ENCODE measurements at places on chromosomes 5 and 9. TPM values are rescaled to one million over a fixed set of nuclear protein-coding genes. Genes with fewer than 3 reads are reported as not detected.

The PTPRD gene
- total RNA-seq = 13.0 TPM

The SHISAL2B gene
- not detected for total RNA-seq

- no peak for DNase-seq
Observed at GRCh38 chr5:5026409-5026785, 113.7 kb upstream of the ADAMTS16 start.

- DNase-seq = no peak
Observed at GRCh38 chr5:142006363-142007236, 6.2 kb downstream of the GNPDA1 start.

GRCh38 chr5:25027061-25027460, 382.3 kb upstream of the CDH10 start:
- DNase-seq = no peak

DNA sequence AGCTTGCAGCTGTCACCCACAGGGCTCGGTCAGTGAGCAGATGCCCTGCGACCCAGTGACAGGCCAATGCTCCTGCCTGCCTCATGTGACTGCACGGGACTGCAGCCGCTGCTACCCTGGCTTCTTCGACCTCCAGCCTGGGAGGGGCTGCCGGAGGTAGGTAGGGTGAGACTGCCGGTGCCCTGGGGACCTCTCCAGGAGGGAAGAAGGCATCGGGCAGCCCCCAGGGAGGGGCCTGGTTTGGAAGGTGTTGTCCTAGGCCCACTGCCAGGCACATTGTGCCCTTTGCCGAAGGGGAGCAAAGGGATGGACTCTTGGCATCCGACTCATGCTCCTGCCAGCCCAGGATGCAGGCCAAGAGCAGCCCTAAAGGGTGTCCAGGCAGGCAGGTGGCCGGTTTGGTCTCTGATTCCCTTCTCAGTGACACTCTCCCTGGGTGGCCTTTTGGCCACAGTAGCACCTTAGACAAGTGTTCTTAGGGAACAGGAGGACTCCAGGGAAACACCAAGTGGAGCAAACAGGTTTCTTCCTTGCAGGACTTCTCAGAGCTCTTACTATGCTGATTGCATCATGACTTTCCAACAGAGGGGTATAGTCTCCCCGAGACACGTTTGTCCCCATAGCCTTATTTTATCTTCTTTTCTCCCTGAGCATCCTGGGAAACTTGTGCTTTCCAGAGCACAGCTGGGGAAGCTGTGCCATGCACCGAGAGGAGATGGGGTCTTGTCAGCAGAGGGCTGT, 28.1 kb upstream of the AIF1L start:
- no peak for DNase-seq

DNA sequence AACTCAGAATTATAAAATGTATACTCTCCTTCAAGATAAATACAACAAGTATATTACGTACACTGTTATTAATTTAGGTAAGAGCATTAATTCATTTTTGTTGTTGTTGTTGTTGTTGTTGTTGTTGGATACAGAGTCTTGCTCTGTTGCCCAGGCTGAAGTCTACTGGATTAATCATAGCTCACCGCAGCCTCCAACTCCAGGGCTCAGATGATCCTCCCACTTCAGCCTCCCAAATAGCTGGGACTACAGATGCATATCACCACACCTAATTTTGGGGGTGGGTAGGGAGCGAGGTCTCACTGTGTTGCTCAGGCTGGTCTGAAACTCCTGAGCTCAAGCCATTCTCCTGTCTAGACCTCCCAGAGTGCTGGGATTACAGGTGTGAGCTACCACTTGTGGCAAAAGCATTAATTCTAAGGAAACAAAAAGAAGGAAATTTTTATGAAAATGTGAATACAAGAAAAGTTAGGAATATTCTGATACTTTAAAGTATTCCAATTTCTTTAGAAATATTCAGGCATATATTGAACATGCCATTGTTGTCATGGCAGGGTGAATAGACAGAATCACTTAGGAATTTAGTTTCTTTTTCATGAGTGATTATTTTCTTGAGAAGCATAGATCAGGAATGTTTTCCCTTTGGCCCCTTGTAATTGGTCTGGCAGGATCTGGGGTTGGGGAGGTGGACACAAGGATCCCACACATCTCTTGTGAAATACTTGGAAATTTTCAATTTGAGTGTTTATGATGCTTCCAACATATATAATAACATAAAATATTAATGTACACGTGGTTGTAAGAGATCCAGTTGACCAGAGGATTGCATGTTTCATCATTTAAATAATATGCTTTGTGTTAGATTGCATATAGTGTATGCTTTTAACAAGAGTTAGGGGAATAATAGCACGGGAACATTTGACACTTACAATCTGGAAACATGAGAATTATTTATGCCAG, 263.6 kb downstream of the FANCC start:
- no peak for DNase-seq

DNA sequence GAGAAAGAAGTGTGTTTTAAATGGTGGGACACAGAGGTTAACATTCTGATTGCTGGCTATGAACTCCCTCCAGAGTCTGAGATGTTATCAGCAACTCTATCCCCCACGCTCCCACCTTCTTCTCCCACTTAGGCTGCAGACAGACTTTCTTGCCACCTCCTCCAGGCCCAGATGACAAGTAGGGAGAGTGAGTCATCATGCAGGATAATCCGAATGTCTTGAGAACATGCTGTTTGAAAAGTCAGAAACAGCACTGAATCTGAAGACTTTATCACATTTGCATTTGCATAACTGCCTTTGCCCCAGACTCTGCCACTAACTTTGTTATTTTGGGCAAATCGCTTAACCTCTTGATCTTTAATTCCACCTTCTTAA, 139.8 kb downstream of the ESM1 start:
- no peak for DNase-seq

DNA sequence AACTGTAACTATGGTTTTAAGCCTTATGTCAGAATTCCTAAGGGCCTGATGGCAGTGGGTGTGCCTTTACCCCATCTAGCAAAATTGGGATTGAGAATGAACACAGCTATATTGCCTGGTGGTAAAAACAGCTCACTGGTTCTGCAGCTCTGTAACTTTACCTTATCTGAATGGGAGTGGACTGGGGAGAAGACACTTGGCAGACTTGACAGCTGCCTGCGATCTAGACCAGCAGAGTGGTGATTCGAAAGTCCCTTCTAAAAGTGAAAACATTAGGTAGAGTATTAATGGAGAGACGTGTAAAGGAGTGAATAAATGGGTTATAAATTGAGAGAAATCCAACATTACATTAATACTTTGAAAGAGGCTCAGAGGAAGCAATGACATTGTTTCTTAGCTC, 289.1 kb upstream of the EDIL3 start:
- no peak for DNase-seq

DNA sequence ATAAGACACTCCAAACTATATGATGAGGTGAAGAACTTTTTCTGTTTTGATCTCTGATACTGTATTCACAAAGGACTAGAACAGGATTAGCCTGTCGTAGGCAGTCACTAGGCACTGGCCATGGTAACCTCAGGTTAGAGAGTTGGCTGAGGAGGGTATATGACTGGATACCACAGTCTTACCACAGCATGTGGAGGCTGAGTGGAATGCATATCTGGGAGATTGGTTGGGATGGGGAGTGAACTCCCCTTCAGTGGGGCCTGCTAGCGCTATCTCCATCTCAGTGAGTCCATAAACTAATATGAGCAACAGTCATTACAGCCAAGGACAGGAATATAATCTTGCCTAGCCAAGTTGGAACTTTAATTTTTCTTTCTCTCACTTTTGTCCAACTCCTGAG, 339.1 kb downstream of the SPATA31D1 start:
- no peak for DNase-seq

DNA sequence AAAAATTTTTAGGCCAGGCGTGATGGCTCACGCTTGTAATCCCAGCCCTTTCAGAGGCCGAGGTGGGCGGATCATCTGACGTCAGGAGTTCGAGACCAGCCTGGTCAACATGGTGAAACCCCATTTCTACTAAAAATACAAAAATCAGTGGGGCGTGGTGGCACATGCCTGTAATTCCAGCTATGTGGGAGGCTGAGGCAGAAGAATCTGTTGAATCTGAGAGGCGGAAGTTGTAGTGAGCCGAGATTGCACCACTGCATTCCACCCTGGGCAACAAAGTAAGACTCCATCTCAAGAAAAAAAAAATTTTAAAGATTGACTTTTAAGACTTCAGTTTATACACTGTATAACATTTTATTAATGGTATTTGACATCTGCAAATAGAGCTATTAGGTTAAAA, 60.1 kb upstream of the GNAQ start:
- no peak for DNase-seq

DNA sequence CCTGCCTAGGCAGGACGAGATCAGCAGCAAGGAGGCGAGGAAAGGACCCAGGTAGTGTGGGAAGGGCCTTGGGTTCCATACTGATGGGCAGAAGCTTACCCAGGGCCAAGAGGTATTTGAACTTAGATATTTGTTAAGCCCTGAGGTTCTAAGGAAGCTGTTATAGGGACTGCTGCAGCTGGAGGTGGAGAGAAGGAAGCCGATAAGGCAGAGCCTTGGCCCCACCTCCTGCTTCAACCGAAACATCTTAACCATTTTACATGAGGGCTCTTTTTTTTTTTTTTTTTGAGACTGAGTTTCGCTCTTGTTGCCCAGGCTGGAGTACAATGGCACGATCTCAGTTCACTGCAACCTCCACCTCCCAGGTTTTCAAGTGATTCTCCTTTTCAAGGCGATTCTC, 8.6 kb upstream of the AQP3 start:
- DNase-seq = no peak

GRCh38 chr9:98316445-98317133, 61.1 kb upstream of the TBC1D2 start:
- DNase-seq = no peak

All from cardiac septum (tissue), 1 donor.